ENCODE measurements at places on chromosomes 12 and 14. TPM values are rescaled to one million over a fixed set of nuclear protein-coding genes. Genes with fewer than 3 reads are reported as not detected.

MYG1 gene
- total RNA-seq, result 48.1 TPM

GRCh38 chr14:38880643-38881524 is 222.2 kb downstream of the SEC23A start:
- H3K27ac ChIP-seq, result no peak overlapping the region
- no peak overlapping the region for H3K4me3 ChIP-seq
- no peak for DNase-seq
- no peaks in the 10 kb centered on the region for H3K4me1 ChIP-seq

GRCh38 chr14:96056509-96057422 is 17.6 kb downstream of the C14orf132 start:
- no peak for DNase-seq
- no peak overlapping the region for H3K4me3 ChIP-seq
- no peaks in the 10 kb centered on the region for H3K4me1 ChIP-seq
- H3K36me3 ChIP-seq, result no peaks in the 10 kb centered on the region
- H3K27ac ChIP-seq, result no peak overlapping the region

DNA sequence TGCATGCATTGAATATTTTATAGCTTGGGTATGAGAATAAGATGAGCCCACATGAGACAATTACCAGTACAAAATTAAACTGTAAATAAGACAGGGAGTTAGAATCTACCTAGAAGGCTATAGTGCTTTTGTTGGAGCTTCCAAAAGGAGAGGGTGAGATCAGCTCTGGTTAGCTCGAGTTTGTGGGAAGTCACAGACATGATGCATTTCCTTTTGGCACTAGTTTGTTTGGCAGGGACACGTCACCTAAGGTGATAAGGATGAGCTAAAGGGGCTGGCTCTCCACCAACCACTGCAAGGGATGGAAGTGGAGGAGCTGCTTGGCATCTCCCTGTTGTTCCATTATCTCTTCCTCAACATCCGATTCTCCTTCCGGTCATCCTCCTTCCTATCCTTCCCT is 48.5 kb upstream of the CPM start:
- no peak overlapping the region for H3K4me3 ChIP-seq
- H3K36me3 ChIP-seq, result no peaks in the 10 kb centered on the region
- no peak for DNase-seq
- no peaks in the 10 kb centered on the region for H3K27me3 ChIP-seq
- no peak overlapping the region for H3K27ac ChIP-seq

DNA sequence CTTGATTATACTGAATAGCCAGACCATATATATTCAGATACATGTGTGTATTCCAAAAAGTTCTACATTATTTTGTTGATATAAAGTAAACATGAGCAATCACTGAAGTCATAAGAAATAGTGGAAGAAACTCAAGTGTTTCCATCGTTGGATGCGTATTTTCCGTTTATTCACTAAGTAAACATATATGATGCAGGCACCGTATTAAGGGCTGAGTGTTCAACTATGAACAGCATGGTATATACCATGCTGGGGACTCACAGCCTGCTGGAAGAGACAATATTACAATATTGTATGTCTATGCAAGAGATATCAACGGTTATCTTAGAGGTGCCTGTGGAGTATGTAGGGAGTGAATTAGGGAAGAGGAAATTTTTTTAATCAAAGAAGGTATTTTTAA is 1.2 kb downstream of the PYROXD1 start:
- no peak overlapping the region for H3K27ac ChIP-seq
- no peak for DNase-seq
- no peak overlapping the region for H3K4me3 ChIP-seq
- H3K27me3 ChIP-seq, result no peaks in the 10 kb centered on the region

DNA sequence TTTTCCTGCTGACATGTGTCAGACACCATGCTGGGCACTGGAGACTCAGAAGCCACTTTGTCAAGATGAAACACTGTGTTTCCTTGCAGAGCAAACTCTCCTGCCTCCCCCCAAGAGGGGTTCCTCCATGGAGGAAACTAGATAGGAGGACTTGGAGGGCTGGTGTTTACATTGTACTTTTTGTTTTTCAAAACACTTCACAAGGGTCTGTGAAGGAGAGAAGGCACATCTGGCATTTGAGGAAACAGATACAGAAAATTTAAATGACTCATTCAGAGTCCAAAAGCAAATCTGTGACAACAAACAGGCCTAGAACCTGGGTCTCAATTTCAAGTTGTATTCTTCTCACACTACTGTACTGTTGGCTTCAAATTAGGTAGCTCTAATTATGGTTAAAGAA is 6.7 kb upstream of the CDKL1 start:
- no peak overlapping the region for H3K27ac ChIP-seq
- no peak for DNase-seq

Data from prostate gland (tissue), 2 donors.